ENCODE measurements at places on chromosomes 16 and 17.

- no peak for DNase-seq
Measured at GRCh38 chr16:19963301-19963700, 78.7 kb upstream of the GPRC5B start.

DNA sequence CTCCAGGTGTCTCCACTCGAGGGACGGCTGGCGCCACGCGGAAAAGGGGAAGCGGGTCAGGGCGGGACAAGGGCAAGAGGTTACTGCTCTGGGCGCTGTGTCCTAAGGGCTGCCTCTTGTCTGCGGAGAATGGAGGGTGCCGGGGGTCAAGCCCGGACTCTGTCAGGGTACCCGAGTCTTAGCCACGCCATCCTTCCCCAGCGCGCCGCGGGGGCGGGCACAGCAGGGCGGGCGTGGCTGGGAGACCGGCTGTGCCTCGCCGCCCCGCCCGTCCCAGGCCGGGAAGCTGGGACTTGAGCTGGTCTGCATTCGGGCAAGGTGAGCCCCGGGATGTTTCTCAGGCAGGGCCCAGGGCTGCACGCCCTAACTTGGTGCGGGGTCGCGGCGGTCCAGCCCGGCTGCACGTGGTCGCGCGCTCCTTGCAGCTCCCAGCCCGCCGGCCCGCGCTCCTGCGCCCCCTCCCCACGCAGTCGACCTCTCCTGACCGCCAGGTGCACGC, 6.2 kb upstream of the ACTG1 start:
- no peak for DNase-seq

DNA sequence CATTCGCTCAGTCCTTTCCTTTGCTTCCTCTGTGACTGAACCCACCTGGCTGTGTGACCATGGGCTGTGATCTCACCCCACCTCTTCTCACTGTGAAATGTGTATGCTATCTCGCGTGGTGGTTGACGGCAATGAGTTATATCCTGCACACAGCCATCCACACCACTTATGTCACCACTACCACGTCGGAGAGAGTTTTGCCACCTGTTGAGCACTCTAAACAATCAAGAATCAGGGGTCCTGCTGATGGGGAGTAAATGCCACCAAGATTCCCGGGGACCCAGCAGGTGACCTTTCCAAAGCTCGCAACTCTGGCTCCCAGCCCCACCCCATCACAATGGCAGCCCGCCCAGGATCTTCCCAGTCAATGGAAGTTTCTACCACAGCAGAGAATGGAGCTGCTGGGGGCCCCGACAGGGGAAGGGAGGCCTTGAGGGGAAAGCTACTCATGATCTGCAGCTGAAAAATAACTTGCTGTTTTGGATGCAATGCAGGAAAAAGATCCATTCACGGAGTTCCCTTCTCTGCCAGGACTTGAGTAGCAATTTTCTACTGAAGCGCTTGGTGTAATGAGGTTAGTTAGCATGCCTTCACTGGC, 26.2 kb upstream of the RCVRN start:
- no peak for DNase-seq

DNA sequence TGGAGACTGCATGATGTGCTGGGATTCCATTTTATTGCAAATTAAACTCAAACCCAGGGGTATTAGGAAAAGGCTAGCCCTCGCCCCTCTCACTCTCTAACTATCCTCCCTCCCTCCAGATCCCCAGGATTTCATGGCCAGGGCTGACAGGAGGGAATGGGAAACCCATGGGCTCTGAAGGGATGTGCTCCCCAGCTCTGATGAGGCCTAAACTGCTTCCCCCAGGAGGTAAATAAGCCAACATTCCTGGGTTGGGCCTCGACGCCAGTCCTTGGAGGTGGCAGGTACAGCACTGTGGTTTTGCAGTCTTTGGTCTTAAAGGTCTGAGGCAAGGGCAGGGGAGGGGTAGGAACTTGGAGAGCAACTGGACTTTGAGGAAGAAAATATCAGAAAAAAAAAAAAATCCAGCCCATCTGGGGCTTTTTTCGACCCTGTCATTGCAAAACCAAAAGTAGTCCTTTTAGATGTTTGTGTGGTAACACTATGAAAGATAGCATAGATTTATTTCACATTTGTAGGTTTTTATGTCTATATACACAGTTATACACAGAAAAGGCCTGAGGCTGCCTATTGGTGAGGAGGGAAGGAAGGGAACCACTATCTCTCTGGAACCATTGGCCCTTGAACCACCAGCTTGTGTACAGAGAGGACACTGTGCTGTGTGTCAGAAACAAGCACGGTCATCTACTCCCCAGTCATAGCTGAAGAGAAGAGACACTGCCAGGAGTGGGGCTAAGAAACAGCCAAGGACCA, 12.0 kb downstream of the C17orf113 start:
- no peak for DNase-seq

- no peak for DNase-seq
Measured at GRCh38 chr16:59487067-59487466, 753.0 kb upstream of the GOT2 start.

DNA sequence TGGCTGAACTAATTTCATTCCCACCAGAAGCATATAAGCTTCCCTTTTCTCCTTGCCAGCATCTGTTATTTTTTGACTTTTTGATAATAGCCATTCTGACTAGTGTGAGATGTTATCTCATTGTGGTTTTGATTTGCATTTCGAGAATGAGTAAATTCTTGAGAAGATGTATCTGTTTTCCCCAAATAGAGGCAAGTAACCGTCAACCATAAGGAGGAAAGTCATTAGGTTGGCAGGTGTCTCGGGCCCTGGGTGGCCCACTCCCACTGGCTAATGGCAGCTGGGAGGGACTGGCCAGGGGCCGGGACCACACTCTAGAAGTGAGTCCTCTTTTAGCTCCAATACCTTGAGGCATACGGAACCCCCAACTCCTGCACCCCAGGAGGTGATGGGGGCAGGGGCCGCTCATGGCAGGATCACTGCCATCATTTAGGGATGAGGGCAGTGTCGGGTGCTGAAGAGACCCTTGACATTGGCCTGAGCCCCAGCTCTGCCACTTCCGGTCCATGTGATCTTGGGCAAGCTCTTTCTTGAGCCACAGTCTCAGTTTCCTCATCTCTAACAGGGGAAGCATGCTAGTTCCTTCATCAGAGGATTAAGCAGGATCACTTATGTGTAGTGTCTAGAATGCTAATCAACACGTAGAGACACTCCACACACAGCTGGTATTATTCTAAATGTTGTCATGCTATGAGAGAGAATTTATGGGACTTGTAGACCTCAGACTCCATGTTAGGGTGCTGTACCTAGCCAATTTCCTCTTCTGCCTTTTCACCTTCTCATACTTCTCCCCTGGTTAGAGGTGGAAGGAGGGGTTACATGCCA, 44.3 kb downstream of the RGS9 start:
- no peak for DNase-seq

GRCh38 chr16:84245956-84246678, 6.3 kb upstream of the KCNG4 start:
- no peak for DNase-seq

- DNase-seq, result no peak
Measured at GRCh38 chr17:2794111-2794803, 2.0 kb upstream of the RAP1GAP2 start.

DNA sequence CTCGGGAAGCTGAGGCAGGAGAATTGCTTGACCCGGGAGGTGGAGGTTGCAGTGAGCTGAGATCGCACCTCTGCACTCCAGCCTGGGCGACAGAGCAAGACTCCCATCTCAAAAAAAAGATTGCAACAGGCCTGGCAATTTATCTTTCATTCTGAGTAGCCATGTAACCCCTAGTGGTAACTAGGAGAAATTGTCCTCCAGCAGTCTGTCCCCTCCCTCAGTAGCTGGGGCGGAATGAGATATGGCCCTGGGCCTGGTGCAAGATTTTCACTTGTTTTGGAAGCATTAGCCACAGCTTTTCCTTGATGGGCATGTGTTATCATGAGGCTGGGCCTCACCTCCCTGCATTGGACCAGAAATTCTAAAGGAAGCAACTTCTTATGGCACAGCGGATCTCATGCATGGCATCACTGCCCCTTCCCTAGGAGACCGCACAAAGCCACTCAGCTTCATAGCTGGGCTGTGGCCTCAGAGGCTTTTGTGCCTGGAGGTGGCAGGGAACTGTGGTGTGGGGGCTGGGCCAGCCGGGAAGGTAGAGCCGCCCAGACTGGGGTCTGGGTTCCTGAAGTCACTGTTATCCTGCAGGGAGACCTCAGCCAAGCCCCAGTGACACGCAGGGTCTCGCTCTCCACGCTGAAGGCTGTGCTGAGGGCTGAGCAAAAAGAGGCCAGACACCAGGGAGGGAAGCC, 13.4 kb downstream of the NATD1 start:
- no peak for DNase-seq

GRCh38 chr16:8708536-8708935, 34.1 kb downstream of the ABAT start:
- DNase-seq, result no peak

- DNase-seq, result peak; percentile 28
Measured at GRCh38 chr16:22635357-22635761, 124.7 kb downstream of the NPIPB5 start.

DNA sequence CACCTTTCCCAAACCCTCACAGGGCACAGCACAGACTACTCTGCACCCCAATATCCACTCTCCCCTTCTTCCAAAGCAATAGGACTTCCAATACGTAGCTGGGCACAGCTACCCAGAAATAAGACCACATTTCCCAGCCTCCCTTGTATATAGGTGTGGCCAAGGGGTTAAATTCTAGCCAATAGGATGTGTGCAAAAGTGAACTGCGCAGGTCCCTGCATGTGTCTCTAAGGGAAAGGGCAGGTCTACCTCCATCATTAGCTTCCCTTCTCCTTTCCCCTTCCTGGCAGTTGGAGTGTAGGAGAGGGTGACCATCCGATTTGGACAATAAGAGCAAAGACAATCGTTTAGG, 25.5 kb upstream of the SNN start:
- DNase-seq, result no peak

DNA sequence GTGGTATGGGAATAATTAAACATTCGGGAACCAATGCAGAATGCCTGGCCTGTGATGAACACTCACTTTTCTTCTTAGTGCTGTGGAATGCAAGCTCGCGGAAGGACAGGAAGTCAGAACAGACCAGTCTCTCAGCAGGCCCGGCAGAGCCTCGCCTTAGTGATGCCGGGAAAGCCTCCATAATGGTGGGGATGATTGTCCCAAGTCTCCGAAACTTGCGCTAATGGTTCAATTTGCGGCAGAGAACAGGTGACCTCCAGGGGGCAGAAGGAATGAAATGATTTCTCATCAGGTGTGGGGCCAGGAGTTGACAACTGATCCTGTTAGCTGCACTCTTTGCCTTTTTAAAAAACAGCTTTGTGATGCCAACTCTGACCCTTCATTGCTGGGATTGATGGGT, 170.6 kb downstream of the GSG1L start:
- DNase-seq, result no peak

- DNase-seq, result no peak
Measured at GRCh38 chr16:85798901-85799496, 345 bp downstream of the EMC8 start.

DNA sequence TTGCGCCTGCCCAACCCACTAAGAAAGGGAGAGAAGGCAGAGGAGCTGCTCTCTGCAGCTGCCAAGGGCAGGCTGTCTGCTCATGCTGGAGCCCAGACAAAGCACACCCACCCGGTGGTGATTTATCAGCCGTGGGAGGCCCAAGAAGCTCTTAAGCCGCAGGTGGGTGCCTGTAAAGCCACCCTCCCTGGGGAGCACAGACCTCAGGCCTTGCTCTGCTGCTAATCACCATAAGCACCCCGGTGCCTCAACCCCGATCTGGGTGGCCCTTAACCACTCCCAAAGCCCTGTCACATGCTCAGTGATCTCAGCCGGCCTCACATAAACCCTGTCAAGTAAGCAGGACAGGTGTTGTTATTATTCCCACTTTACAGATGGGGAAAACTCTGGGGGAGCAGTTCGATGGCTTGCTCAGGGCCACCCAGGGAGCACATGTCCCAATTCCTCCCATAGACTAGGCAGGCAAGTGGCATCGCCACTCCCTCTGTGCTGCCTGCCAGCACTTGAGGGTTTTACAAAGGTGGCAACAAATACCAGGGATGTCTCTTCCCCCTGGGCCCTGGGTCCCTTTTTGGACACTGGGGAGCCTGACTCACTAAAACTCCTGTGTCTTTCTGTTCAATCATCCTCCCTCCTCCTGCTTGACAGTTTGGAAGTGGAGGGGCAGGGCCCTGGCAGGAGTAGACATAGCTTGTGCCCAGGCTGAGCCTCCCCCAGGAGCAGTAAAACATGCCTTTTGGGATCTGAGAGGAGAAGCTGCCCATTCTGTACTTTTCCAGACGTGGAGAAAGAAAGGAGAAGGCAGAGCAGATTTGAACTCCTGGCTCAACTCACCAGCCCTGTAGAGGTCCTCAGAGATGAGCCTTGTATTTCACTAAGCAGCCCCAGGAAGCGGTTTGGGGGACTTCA, 299.3 kb downstream of the SOX9 start:
- no peak for DNase-seq

DNA sequence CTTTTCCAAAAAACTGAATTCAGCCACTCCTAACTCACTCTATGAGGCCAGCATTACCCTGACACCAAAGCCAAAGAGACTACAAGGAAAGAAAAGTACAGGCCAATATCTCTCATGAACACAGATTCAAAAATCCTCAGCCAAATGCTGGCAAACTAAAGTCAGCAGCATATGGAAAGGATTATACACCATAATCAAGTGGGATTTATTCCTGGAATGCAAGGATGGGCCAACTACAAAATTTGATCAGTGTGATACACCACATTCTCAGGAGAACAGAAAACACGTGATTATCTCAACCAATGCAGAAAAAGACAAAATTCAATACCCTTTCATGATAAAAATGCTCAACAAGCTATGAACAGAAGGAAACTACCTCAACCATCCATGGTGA, 7.7 kb upstream of the AATK start:
- no peak for DNase-seq

GRCh38 chr17:79647456-79647915, 36.6 kb upstream of the RBFOX3 start:
- no peak for DNase-seq

DNA sequence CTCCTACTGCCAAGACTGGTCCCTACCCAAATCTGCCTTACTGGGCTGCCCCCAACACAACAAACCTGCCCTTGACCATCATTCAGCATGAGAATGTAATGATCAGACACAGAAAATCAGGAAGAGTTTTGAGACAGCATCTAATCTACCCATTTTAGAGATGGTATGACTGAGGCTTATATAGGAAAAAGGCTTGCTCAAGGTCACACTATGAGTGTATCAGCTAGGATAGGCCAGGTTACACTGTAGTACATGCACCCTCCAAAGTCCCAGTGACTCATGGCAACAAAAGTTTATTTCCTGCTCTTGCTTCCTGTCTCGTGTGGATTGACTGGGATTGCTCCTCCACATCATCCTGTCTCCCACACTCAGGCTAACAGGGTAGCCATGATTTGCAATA, 27.9 kb downstream of the NLRC5 start:
- no peak for DNase-seq

DNA sequence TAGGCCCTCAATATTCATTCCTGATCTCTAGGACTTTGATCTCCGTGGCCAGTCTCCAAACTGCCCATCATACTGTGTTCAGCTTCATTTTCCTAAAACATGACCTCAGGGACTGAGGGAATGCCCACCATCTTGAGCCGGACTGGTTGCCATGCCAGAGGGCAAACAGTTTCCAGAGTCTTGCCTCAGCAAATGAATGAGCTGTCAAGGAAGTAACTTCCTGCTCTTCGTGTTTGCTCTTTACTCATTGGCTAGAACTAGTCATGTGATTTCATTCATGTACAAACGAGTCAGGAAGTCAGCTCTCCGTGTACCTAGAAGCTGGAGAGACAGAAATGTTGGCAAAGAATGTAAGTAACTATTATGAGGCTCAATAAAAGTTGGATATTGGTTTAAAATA, 50.2 kb downstream of the ANKFN1 start:
- DNase-seq, result no peak
